ENCODE measurements at places on chromosomes 5 and 9. TPM values are rescaled to one million over a fixed set of nuclear protein-coding genes. Genes with fewer than 3 reads are reported as not detected.

EFCAB9 gene
- total RNA-seq = not detected

IFNB1 gene
- not detected for total RNA-seq

AIF1L gene
- 17.8 TPM for total RNA-seq

OTP gene
- total RNA-seq = not detected

SOWAHA gene
- total RNA-seq = 5.1 TPM

LCN1 gene
- total RNA-seq = not detected

SLIT3 gene
- total RNA-seq = 0.78 TPM

PCDHB8 gene
- 8.6 TPM for total RNA-seq

CFAP90 gene
- 2.2 TPM for total RNA-seq

Measured in occipital lobe (tissue), 3 donors.